Astrocyte of the hippocampus (primary cell): ENCODE measurements at places on chromosomes 4 and X.

- DNase-seq: no peak
Observed at GRCh38 chr4:95693594-95693993, 144.8 kb upstream of the UNC5C start.

DNA sequence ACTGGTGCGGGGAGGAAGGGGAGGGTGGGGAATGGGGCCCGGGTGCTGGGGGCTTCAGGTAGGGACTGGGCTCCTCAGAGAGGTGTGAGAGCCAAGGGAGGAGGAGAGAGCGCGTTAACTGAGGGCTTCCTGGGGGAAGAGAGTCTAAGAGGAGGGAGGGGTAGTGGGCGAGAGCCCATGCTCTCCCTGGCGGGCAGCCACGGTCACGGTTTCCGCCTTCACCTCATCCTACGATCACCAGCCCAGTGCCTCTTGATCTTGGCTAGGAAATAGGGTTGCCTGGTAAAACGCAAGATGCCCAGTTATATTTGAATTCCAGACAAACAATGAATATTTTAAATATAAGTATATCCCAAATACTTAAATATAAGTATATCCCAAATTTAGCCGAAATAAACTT lies 60.8 kb upstream of the GRPEL1 start:
- DNase-seq: no peak

GRCh38 chrX:39261446-39262147 lies 460.3 kb downstream of the MID1IP1 start:
- peak; percentile 64 for DNase-seq

DNA sequence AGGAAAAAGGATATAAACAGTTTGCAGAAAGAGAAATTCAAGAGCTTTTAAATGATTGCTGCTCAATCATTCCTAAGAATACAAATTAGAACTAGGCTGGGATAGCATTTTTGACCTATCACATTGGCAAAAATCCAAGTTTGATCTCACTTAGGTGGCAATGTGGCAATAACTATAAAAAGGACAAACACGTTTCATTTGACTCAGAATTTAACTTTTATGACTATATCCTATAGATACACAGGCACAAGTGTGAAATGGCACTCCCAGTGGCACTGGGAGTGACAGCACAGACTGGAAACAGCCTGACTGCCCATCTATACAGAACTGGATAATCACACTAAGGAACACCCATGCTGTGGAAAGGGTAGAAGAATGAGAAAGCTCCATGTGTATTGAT lies 11.1 kb downstream of the CENPU start:
- DNase-seq: no peak

GRCh38 chr4:14345356-14345775 lies 656.9 kb upstream of the CPEB2 start:
- peak; percentile 44 for DNase-seq

GRCh38 chr4:22391551-22391950 lies 124.3 kb downstream of the ADGRA3 start:
- peak; percentile 62 for DNase-seq

GRCh38 chr4:21522296-21522695 lies 426.3 kb downstream of the KCNIP4 start:
- no peak for DNase-seq

GRCh38 chrX:13607996-13608365 lies 38.6 kb downstream of the EGFL6 start:
- DNase-seq: peak; percentile 11

DNA sequence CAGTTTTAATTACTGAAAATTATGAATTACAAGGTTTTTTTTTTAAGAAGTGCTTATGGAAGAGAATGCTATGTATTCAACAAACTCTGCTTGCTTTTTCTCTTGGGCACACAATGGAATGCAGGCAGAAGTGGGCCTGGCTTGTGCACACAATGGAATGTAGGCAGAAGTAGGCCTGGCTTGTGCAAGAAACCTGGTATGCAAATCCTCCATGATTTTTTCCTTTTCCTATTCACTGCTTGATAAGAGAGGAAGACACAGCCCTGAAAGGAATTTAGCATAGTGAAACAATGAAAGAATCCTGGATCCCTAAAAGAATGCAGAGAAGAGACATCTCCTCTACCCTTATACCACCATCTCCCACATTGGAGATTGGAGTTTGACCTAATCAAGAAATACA lies 138.4 kb downstream of the COL25A1 start:
- peak; percentile 74 for DNase-seq

GRCh38 chrX:101619364-101619763 lies 1.6 kb upstream of the ARMCX6 start:
- peak; percentile 11 for DNase-seq

- no peak for DNase-seq
Observed at GRCh38 chr4:56730097-56730496, 49.0 kb upstream of the HOPX start.

DNA sequence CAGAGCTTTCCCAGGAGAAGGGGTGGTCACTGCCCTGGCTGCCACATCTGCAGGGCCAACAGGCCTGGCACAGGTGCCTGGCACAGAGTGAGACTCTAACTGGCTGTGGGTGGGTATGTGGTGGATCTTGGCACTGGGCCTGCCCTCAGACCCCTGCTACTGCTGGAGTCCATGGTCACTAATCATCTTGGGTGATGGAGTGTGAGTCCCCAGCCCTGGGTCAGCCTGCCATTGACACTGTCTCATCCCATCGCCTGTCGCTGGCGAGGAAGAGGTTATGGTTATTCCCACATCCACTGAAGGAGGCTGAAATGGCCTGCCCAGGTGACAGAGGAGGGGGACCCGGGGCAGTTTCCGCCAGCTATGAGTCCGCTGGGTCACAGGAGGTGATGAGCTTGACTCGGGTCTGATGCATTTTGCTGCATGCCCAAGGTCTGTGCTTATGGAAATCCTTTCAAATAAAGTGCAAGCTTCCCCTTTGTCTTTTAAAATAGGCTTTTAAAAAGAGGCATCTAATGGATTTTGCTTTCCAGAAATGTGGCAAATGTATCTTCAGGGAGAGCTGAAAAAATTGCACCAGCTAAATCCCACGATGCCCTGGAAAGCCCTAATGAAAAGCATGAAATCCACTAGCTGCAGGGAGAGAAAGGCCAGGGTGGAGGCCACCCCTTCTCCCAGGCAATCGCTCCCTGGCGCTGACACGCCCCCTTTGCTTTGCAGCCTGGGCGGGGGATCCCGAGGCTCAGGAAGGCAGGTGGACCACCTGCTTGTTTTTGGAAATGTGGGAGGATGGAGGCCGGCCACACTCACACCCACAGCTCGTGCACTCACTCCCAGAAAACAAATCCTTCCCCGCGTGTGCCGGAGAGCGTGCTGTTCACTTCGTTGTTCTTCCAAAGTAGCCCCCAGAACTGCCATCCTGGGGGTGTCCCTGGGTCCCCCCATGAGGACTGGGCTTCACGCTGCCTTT lies 54.9 kb downstream of the ABLIM2 start:
- no peak for DNase-seq

GRCh38 chrX:80246271-80246670 lies 174.0 kb upstream of the TENT5D start:
- no peak for DNase-seq
